Muscle of arm (tissue), 14 donors: ENCODE measurements at places on chromosomes 13 and 19.

DNA sequence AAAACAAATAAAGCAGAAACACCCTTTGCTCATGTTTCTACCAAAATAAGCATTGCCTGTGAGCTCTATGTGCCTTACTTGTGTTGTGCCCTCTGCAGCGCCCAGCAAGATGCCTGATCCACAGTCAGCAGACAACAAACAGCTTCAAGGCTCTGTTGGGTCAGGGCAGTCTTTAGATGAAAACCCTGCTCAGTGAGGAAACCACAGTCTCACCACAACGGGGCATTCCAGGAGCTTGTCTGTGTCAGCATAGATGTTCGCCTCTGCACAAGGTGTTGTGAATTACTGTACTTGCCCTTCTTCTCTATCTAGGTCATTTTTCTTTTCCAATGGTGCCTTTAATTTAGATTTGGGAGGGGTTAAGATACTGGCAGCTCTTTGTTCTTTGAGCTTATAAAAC is 251.9 kb downstream of the COL4A1 start:
- no peak for DNase-seq

GRCh38 chr19:4567584-4568071 is 8.1 kb upstream of the SEMA6B start:
- peak; percentile 62 for DNase-seq

- DNase-seq: peak; percentile 55
Observed at GRCh38 chr19:8363803-8364771, at the start of gene ANGPTL4. Gene ANGPTL4 (plus strand): TSS chr19:8364155. CDS start chr19:8364322, 167 bp downstream.

GRCh38 chr13:109496216-109496615 is 290.2 kb downstream of the IRS2 start:
- DNase-seq: no peak

- DNase-seq: no peak
Observed at GRCh38 chr13:44180876-44181536, 192.6 kb upstream of the SERP2 start.

DNA sequence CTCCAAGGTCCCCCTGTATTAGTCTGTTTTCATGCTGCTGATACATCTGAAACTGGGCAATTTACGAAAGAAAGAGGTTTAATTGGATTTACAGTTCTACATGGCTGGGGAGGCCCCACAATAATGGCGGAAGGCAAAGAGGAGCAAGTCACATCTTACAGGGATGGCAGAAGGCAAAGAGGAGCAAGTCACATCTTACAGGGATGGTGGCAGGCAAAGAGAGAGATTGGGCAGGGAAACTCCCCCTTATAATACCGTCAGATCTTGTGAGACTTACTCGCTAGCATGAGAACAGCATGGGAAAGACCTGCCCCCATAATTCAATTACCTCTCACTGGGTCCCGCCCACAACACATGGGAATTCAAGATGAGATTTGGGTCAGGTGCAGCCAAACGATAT is 50.0 kb upstream of the FARP1 start:
- no peak for DNase-seq

- no peak for DNase-seq
Observed at GRCh38 chr19:54541712-54542111, 31.9 kb upstream of the LILRA2 start.

GRCh38 chr13:40388617-40389016 is 277.8 kb downstream of the FOXO1 start:
- no peak for DNase-seq

GRCh38 chr19:38670921-38671398 is 23.5 kb downstream of the ACTN4 start:
- no peak for DNase-seq

DNA sequence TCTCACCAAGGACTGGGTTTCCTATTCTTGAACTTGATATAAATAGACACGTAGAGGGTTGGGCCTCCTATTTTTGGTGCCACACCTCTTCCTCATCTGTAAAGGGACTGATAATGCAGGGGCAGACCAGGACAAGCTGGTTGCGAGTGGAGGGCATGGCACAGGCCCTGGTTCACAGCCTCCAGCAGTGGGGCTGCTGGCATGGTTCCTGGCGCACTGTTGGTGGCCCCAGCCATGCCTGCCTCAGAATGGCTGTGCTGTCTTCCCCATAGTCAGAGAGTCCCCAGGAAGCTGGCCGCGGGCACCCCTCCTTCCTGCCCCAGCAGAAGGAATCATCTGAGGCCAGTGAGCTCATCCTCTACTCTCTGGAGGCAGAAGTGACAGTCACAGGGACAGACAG is 10.5 kb upstream of the OVOL3 start:
- no peak for DNase-seq

DNA sequence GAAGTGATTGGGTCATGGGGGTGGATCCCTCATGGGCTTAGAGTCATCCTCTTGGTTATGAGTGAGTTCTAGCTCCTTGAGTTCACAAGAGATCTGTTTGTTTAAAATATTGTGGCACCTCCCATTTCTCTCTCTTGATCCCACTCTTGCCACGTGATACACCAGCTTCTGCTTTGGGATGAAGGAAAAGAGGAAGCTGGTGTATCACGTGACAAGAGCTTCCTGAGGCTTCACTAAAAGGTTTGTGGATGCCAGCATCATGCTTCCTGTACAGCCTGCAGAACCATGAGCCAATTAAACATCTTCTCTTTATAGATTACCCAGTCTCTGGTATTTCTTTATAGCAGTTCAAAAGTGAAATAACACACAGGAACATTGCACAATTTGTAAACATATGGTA is 352.5 kb upstream of the ATXN8OS start:
- no peak for DNase-seq

DNA sequence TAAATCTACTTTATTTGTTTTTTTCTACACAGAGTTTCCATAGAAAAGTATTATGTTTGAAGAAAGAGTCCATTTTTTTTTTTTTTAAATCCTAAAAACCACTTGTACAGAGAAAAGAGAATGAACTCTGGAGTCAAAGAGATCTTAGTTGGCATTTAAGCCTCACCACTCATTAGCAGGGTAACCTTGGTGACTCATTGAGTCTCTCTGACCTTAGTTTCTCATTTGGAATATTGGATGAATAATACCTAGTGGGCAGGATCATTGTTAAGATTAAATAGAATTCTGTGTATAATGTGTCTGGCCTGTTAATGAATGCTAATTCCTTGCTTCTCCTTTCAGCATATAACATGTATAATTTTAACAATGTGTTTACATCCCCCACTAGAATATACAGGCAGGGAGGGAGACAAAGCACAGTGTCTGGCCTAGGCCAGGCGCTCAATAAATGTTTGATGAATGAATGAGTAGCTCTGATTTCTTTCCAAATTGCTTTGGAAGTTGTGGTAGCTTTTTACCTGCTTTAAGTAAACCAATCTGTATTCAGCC is 48.7 kb upstream of the MYCBP2 start:
- DNase-seq: no peak

DNA sequence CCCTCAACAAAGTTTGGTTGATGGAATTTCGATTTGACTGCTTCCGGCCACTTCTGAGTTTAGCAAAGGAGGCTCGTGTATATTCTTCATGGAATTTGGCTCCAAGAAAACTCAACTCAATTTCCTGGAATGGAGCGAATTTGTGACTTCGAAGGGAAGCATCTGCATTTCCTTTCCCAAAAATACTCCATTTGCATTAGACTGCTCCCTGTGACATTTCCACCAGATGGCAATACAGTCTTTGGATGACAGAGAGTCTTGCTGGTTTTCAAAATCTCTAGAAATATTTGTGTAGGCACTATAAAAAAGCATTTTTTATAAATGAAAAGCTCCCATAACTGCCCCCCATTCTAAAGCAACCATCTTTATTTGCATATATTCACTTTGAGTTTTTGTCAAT is 4.1 kb downstream of the C1QTNF9 start:
- peak; percentile 37 for DNase-seq
